ENCODE measurements at places on chromosomes 13 and 19.

DNA sequence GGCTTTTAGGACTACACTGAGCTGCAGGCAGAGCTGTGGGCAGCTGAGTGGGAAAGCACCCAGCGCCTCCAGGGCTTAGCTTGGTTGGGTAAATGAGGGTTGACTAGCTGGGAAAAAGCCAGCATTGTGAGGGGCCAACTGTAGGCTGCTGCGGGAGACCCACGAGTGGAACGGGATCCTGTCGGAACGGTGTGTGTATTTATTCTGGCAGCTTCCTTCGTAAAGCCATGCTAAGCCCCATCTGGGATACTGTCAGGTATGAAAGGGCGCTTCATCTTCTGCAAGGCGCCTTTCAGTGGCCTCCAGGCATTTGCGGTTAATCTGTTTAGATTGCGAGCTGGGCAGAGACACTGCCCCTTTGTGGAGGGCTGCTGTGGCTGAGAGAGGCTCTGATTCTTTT lies 39.5 kb upstream of the CNMD start:
- H3K4me1 ChIP-seq = no peaks in the 10 kb centered on the region
- no peak for DNase-seq
- no peaks in the 10 kb centered on the region for H3K27me3 ChIP-seq

DNA sequence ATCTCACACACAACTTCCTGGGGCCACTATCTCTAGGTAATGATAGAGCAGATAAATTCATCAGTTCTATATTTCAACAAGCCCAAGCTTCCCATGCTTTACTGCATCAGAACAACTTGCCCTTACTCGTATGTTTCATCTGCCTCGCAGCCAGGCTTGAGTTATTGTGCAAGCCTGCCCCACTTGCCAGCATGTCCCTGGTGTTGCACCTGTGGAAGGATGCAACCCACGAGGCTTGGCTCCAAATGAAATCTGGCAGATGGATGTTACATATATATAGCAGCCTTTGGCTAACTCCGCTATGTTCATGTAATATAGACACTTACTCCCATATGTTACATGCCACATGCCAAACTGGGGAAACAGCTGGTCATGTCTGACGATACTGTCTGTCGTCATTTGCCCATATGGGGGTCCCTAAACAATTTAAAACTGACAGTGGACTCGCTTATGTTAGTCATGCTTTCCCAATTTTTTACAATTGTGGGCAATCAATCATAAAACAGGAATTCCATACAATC lies 6.2 kb downstream of the ERVK3-1 start:
- no peak overlapping the region for H3K4me3 ChIP-seq
- 0 out of 3 replicates have a peak, but pooled peaks cover under 1% of the 10 kb centered on the region for H3K4me1 ChIP-seq
- H3K36me3 ChIP-seq = peaks cover 81% of the 10 kb centered on the region
- no peak overlapping the region for H3K27ac ChIP-seq

GRCh38 chr19:47239610-47240296 lies 8.8 kb upstream of the BBC3 start:
- no peaks in the 10 kb centered on the region for H3K36me3 ChIP-seq
- no peak overlapping the region for H3K27ac ChIP-seq
- no peak overlapping the region for H3K4me3 ChIP-seq
- H3K27me3 ChIP-seq = no peaks in the 10 kb centered on the region
- DNase-seq = no peak

GRCh38 chr13:42136518-42136917 lies 88.1 kb downstream of the DGKH start:
- no peak overlapping the region for H3K4me3 ChIP-seq
- no peak overlapping the region for H3K27ac ChIP-seq
- no peaks in the 10 kb centered on the region for H3K4me1 ChIP-seq
- no peaks in the 10 kb centered on the region for H3K27me3 ChIP-seq

GRCh38 chr13:102875256-102875655 lies 29.4 kb downstream of the ERCC5 start:
- H3K4me1 ChIP-seq = no peaks in the 10 kb centered on the region
- DNase-seq = no peak
- no peaks in the 10 kb centered on the region for H3K27me3 ChIP-seq
- H3K4me3 ChIP-seq = no peak overlapping the region

DNA sequence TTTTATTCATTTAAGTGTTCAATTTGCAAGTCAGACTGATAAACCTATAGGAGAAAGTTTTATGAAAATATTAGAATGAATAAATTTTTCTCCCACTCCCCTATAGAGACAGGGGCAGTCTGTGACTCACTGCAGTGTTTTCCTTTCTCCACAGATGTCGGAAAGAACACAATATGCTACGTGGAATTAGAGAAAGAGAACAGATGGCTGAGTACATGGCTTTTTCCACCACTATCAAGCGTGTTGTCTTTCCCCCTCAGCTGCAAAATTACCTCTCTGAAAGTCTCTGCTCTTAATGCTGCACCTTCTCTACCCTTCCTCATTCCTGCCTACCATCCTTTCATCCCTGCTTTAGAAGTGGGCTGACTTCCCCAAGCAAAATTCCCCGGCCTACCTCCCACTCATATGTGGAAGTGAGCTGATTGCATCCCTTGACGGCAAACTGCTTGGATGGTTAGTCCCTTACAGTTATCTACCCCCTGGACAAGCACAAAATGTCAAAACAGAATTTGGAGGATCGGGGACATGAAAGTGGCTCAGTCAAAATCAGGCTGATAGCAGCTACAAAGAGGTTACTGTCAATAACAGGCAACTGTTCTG lies 30.0 kb downstream of the FLT1 start:
- DNase-seq = no peak
- H3K27me3 ChIP-seq = no peaks in the 10 kb centered on the region
- no peak overlapping the region for H3K4me3 ChIP-seq
- no peak overlapping the region for H3K27ac ChIP-seq
- H3K36me3 ChIP-seq = no peaks in the 10 kb centered on the region

DNA sequence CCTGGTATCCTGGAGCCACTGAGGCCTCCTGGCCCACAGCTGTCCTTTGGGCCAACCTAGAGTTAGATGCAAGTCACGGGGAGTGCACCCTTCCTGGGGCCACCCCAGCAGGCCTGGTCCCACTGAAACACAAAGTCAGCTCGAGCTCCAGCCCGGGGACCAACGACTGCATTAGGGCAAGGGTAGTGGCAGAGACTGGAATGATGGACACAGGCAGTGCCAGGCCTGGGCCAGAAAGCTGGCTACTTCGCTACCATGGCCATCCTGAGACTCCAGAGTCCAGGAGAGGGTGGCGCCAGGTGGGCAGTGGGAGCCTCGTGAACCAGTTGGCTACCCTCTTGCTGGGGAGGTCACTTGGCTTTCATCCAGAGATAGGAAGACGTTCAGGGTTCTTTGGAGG lies 22.2 kb upstream of the RNF17 start:
- no peak overlapping the region for H3K27ac ChIP-seq
- H3K4me3 ChIP-seq = no peak overlapping the region
- H3K4me1 ChIP-seq = peaks cover 14% of the 10 kb centered on the region
- H3K36me3 ChIP-seq = no peaks in the 10 kb centered on the region
- no peak for DNase-seq
- H3K27me3 ChIP-seq = peaks cover 1% of the 10 kb centered on the region

- H3K27ac ChIP-seq = no peak overlapping the region
- H3K27me3 ChIP-seq = no peaks in the 10 kb centered on the region
- no peaks in the 10 kb centered on the region for H3K4me1 ChIP-seq
- H3K36me3 ChIP-seq = no peaks in the 10 kb centered on the region
- no peak overlapping the region for H3K4me3 ChIP-seq
- no peak for DNase-seq
These were observed 103.8 kb downstream of the FGF14 start for GRCh38 chr13:102298051-102298450.

GRCh38 chr13:109415057-109415456 lies 371.3 kb downstream of the IRS2 start:
- H3K4me1 ChIP-seq = no peaks in the 10 kb centered on the region
- no peak for DNase-seq
- H3K27ac ChIP-seq = no peak overlapping the region
- no peaks in the 10 kb centered on the region for H3K27me3 ChIP-seq

DNA sequence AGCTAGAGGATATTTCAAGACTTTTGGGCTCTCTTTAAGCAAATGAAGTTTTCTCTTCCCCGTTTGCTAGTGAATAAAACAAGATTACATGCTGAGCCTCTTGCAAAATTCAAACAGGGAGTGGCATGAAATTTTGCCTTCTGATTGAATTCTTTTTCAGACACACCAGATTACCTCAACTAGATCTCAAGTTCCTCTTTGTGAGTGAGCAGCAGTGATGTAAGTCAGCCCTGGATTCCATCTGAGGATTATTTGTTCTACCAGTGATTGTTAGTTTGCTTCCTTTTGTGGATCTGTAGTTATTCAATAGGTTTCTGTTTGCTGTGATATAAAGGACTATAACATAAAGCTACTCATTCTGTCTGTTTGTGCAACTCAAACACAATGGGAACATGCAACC lies 407.7 kb downstream of the LMO7 start:
- no peak overlapping the region for H3K27ac ChIP-seq
- no peak for DNase-seq
- H3K4me1 ChIP-seq = no peaks in the 10 kb centered on the region
- H3K4me3 ChIP-seq = no peak overlapping the region
- no peaks in the 10 kb centered on the region for H3K27me3 ChIP-seq

- H3K27ac ChIP-seq = no peak overlapping the region
- H3K4me1 ChIP-seq = no peaks in the 10 kb centered on the region
- no peaks in the 10 kb centered on the region for H3K36me3 ChIP-seq
- DNase-seq = no peak
These were observed 210.5 kb downstream of the PDS5B start for GRCh38 chr13:32796754-32797153.

- no peaks in the 10 kb centered on the region for H3K27me3 ChIP-seq
- H3K4me3 ChIP-seq = no peak overlapping the region
- H3K4me1 ChIP-seq = peaks cover 2% of the 10 kb centered on the region
- DNase-seq = peak; percentile 70
- H3K36me3 ChIP-seq = no peaks in the 10 kb centered on the region
These were observed 53.2 kb downstream of the CDADC1 start for GRCh38 chr13:49300739-49301589.

DNA sequence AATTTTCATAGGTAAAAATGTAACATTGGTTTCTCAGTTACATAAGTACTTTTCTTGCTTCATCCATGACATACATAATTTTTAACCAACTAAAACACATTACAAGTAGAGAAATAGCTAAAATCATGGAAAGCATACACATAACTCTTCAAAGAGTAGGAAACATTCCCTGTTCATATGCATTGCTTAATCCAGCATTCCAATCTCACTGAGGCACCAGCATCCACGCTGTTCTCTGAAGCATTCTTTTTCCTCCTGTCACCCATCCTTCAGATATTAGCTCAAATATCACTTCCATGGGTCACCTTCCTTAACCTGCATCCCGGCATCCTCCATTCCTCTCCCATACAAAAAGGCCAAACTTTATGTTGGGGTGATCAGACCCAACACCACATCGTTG lies 79.1 kb downstream of the ZNF254 start:
- DNase-seq = no peak
- H3K4me3 ChIP-seq = no peak overlapping the region
- no peaks in the 10 kb centered on the region for H3K4me1 ChIP-seq
- H3K27me3 ChIP-seq = no peaks in the 10 kb centered on the region

DNA sequence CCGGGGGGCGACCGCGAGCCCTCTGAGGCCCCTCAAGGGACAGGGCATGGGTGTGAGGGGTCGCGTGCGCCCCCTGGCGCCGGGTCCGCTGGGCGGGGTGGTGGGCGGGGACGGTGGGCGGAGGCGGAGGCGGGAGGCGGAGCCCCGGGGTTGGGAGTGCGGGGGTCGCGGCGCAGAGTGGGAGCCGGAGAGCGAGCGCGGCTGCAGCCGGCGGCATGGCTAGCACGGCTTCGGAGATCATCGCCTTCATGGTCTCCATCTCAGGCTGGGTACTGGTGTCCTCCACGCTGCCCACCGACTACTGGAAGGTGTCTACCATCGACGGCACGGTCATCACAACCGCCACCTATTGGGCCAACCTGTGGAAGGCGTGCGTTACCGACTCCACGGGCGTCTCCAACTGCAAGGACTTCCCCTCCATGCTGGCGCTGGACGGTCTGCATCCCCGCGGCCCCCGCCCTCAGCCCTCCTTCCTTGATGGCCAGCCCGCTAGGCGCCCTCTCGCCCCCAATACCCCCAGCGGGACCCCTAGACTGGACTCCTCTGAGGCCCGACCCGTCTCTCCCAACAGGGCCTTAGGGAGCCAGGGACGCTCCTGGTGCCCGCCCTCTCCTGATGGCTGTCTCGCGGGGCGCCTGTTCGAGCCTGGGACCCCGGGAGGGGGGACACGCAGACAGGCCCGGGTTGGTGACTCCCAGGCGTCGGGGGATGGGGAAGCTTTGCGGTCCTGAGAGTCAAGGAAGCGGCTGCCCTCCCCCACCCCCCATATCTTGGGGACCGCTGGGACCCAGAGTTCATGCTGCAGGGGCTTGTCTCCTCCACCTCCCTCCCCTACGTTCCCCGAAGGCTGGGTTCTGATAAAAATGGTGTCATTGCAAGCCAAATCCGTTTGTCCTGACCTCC lies at the start of gene CLDN10:
Gene CLDN10 (plus strand): TSS at position 182 of the 903 bp plus-strand sequence. CDS start 34 bp downstream, at position 216.
- H3K27me3 ChIP-seq = peaks cover 32% of the 10 kb centered on the region
- H3K27ac ChIP-seq = no peak within 1 kb of the TSS
- no peaks in the 10 kb centered on the region for H3K36me3 ChIP-seq
- no peak within 1 kb of the TSS for H3K4me3 ChIP-seq
- DNase-seq = peak; percentile 22

DNA sequence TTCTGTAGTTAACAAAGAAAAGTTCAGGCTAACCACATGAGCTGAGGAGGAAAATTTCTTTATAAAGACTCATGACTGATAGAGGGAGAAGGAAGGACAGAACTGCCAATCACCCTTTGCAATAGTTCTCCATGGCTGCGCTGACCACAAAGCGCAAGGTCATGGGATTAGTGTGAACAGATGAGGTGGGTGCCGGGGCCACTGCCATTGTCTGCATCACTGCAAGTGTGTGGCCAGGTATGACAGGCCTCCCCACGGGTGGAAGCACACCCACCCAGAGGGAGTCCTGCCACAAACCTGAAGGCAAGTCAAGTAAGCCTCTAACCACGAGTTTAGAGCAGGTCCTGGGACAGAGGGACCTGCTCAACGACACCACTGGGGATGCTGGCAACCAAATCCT lies 128.1 kb downstream of the TUBA3C start:
- no peak overlapping the region for H3K27ac ChIP-seq
- no peak overlapping the region for H3K4me3 ChIP-seq
- H3K4me1 ChIP-seq = no peaks in the 10 kb centered on the region
- H3K27me3 ChIP-seq = peaks cover 10% of the 10 kb centered on the region
- no peak for DNase-seq

DNA sequence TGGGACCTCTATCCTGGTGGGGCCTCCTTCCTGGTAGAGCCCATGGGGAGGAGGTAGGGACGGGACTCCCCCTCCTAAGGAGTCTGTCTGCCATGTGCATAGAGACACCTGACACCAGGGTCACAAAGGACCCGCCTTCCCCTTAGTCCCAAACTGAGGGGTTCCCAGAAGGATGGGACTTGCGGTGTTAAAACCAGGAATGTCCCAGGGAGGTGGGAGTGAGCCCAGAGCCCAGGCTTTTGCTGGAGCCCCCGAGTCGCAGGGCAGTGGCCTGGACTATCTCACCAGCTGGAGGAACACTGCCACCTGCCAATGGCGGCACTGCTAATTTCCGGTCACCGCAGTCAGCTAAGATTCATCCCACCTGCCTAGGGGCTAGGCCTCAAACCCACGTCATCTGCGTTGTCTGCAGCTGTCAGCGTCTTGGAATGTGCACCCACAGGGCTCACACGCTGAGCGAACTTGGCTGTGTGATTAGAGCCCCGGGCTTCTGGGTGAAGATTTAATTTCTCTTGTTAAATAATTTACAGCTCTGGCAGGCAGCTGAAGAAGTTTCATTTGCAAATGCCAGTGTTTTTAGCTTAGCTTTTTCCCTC lies 31.9 kb upstream of the ATP11A start:
- H3K4me3 ChIP-seq = no peak overlapping the region
- no peaks in the 10 kb centered on the region for H3K4me1 ChIP-seq
- peaks cover 5% of the 10 kb centered on the region for H3K27me3 ChIP-seq
- H3K27ac ChIP-seq = no peak overlapping the region
- H3K36me3 ChIP-seq = no peaks in the 10 kb centered on the region
